Lower lobe of right lung (tissue), 2 donors: ENCODE measurements at places on chromosomes 6 and 20.

GRCh38 chr20:32436142-32436861 lies 78.2 kb downstream of the ASXL1 start:
- no peak for DNase-seq

GRCh38 chr6:42120895-42121865 lies 21.2 kb downstream of the C6orf132 start:
- peak; percentile 72 for DNase-seq

DNA sequence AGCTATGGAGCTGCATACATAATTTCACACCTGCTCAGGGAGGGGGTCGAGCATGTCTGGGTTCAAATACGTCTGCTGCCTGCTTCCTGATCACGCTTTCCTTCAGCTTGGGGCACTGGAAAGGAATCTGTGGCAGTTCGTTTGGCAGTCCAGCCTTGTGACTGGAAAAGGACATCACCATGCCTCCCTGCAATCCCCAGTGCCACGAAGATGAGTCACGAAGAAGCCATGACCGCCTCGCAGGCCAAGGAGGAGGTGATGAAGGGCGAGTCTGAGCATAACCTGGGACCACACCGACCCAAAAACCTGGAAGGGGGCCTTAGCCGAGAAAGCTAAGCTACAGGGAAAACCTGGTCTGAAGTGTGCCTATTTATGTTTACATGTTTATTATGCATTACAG lies 13.1 kb downstream of the JAG1 start:
- DNase-seq = no peak

- no peak for DNase-seq
Observed at GRCh38 chr6:27275025-27275956, 27.8 kb downstream of the PRSS16 start.

DNA sequence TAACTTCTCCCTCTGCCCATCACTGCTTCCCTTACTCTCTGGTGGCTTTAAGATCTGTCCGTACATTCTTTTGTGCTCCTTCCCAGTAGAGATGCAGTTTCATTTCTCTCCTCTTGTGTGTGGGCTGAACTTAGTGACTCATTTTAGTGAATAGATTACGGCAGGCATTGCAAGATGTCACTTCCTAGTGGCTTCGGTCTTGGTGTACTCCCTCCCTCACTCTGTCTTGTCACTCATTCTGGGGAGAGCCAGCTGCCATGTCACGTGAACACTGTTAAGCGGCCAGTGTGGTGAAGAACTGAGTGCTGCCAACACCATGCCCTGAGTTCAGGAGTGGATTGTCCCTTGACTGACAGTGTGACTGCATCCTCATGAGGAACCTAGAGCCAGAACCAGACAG lies 115.9 kb downstream of the OTOR start:
- no peak for DNase-seq

- DNase-seq = no peak
Observed at GRCh38 chr6:33411632-33412005, 805 bp downstream of the PHF1 start.

DNA sequence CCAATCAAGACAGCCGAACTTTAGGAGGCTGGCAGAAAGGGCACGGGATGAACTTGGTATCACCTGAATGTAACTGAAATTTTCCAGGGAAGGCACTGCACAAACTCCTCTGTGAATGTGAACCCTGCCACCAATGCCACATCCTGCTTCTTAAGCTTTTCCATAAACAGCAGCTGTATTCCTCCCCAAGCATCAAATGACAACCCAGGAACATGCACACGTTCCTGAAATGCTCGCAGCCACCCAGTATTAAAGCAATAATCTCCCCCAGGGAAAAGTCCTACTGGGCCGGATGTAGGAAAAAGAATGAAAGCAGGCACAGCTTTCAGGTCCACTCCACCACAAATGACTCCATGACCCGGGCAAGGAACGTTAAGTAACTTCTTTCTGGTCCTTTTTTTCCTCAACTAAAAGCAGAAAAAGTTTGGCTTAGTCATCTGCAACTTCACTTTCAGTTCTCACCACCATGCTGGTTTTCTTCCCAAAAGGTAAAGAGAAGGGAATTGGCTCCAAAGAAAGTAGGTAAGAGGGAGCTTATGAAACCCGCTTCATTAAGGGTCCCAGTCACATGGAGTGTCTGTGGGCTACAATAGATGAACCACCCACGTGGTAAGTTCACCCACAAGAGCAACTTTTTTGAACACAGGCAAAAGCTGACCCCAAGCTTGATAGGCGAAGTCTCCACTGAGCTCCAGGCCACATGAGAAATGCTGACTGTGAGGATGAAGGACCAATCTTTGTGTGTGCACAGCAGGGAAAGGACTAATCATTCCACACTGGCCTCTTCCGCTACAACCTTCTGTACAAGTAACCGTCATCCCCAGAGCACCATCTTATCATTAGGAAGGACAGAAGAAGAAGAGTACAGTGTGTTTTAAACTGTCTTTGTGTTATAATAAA lies 90.1 kb downstream of the HIVEP2 start:
- no peak for DNase-seq

DNA sequence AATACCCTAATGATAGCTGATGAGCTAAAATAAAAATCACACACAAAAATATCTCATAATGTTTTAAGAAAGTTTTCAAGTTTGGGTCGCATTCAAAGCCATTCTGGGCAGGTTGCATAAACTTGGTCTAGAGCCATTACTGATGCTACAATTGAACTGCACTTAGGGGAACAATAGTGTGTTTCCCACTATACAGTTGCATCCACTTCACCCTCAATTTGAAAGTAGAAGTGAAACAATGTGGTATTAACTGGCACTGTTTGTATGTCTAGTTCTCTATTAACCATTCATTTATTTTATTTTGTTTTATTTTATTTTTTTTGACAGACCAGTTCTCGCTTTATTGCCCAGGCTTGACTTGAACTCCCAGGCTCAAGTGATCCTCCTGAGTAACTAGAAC lies 23.0 kb upstream of the STK38 start:
- DNase-seq = no peak

- DNase-seq = no peak
Observed at GRCh38 chr20:23116311-23117089, 30.4 kb upstream of the CD93 start.

GRCh38 chr6:75893058-75893775 lies 144.2 kb downstream of the MYO6 start:
- no peak for DNase-seq

DNA sequence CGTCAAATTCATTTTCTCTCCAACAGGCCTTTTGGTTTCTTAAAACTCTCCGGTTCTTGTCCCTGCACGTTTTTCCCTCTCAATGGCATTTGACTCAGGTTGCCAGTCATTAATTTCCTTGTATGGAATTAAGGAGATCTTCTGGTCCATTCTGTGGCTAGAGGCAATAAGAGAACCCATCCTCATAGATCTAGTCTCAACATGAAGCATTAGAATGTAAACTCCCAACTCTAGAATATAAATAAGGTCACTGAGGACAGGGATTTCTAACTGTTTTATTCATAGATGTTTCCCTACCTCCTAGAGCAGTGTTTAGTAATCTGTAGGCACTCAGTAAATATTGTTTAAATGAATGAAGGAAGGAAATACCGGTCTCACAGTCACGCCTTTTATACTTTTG lies 185.2 kb upstream of the FLRT3 start:
- DNase-seq = no peak

DNA sequence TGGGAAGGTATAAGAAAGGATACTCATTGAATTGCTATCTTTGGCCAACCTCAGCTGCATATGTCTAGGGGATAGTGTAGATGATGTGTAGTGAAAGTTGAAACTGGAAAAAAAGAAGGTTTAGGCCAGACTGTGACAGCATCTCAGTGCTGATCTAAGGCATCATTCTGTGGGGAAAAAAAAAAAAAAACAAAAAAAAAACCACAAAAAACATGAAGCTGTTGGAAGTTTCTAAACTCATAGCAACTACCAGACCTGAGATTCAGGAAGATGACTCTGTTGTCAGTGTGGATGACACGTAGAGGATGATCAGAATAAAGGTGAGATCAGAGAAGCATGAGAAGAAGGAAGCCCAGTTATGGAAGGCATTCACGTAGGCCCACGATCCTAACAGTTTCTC lies 100.8 kb upstream of the CNKSR3 start:
- DNase-seq = no peak

DNA sequence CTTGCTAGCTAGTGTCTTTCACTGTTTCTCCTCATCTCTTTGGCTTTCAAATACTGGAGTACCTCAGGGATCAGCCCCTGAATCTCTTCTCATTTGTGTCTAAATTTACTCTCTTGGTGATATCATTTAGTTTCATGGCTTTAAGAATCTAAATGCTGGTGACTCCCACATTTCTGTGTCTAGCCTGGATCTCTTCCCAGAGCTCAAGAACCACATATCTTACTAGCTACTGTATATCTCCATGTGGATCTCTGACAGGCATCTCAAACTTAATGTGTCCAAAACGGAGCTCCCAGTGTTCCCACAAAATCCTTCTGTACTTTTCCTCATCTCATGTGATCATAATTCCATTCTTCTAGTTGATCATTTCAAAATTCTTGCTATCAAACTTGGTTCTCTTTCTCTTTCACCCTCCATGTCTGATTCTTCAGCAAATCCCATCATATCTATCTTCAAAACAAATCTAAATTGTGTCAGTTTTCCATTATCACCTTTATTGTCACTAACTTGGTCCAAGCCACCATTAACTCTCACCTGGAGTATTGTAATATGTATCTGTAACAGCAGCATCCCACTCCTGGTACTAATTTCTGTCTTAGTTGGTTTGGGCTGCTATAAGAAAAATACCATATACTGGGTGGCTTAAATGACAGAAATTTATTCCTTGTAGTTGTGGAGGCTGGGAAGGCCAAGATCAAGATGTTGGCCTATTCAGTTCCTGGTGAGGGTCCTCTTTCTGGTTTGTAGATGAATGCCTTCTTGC lies 45.9 kb downstream of the CCDC170 start:
- no peak for DNase-seq

- DNase-seq = no peak
Observed at GRCh38 chr6:43970068-43970912, 157.0 kb downstream of the MRPL14 start.

- no peak for DNase-seq
Observed at GRCh38 chr6:88785478-88785877, 177.9 kb downstream of the RNGTT start.

GRCh38 chr20:57425150-57426013 lies 34.2 kb downstream of the RBM38 start:
- peak; percentile 30 for DNase-seq

DNA sequence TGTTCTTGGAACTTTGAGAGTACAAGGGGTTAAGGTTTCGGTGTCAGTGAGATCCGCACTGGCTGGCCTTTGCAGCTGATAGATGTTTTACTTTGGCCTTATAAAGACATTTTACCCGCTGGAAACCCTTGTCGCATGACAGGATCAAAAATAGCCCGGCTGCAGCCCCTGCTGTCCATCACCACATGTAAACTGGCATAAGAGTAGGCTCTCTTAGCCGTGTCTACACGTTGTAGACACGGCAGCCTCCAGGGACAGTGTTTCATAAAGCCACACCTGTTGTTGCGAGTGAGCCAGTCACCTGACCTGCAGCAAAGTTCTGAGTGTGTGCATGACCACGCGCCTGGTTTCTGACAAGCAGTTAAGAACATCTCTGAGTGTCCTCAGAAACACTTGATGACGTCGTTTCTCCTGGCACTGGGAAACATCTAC lies 8.5 kb downstream of the RBM24 start:
- peak; percentile 80 for DNase-seq

DNA sequence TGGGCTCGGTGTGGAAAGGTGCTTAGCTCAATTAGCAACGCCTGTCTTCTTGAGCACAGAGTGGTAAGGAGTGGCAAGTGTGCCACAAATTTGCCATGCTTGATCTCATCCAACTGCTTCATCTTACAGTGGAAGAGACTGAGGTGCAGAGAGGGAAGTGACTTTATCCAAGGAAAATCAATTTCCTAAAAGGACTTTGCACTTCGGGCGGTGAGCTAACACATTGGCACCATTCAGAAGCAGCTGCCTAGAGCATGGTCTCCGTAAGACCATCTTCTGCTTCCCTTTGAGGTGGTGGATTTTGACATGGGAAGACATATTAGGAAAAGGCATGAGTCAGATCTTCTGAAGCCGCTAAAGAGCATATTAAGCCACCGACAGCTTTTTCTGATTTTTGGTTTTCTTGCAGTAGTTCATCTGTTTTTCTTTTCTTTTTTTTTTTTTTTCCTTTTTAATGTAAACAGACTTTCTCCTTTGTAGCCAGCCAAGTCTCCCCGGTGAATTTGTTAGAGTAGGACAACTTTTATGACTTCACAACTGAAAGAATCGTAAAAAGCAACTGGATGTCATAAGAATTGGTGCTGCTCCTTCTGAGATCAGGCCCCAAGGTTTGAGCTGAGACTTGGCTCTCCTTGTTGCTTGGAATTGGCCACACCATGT lies 273.2 kb downstream of the CDC5L start:
- no peak for DNase-seq

DNA sequence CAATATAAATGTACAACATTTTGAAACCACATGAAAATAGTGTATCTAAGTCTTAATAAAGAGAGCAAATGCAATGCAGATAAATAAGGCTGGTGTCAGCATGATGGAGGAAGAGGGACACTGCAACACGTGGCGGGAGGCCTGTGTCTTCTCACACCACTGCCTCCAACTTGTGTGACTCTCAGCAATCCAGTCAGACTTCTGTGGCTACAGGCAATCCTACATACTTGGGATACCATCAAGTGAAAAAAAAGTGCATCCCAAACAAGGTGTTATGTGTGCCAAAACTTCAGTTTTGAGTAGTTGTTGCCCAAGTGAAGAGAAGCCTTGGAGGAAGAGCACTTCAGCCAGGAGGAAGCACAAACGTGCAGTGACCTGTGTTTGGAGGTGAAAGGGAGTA lies 68.6 kb downstream of the PKIB start:
- DNase-seq = no peak

GRCh38 chr6:16872543-16873235 lies 111.4 kb upstream of the ATXN1 start:
- DNase-seq = no peak

GRCh38 chr20:39623584-39624234 lies 661.6 kb downstream of the DHX35 start:
- DNase-seq = no peak

GRCh38 chr6:113586413-113587077 lies 270.6 kb upstream of the MARCKS start:
- DNase-seq = no peak

- peak; percentile 83 for DNase-seq
Observed at GRCh38 chr6:27893836-27894807, 18.1 kb downstream of the OR2B2 start.

- DNase-seq = no peak
Observed at GRCh38 chr6:169555971-169556617, 145.7 kb downstream of the WDR27 start.
